Activated T-helper 2 cell treated with anti-CD3 and anti-CD28 coated beads, Interferon-gamma antibody, Interleukin-2, Interleukin-4, amounts not matched to agents 10 μg/mL and 5 μg/mL and 100 μg/mL, durations not matched to agents 14 hours and 24 hours and 36 hours (primary cell): ENCODE measurements at places on chromosomes 12 and 14. TPM values are rescaled to one million over a fixed set of nuclear protein-coding genes. Genes with fewer than 3 reads are reported as not detected.

The DDX51 gene
- 36.7 and 37.6 TPM in 2 replicates for total RNA-seq

DNA sequence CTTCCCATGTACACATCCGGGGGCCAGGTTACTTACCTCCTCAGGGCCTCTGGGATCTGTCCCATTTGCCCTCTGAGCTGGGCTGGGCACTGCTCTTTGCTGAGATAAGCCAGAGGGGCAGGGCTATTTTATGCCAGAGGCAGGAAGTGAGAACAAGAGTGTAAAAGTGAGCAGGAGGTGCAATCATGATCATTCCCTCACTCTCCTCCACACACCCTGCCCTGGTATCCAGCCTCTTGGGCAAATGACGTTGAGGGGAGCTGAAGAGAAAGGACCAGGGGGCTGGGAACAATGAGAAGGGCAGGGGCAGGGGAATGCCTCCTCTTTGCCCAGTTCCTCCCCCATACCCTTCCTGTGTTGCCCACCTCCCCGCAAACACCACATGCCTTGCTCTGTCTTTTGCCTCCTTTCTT is 4.2 kb downstream of the LPAR5 start:
- no peak for DNase-seq
- H3K27ac ChIP-seq, result peak overlapping the region; percentile 94
- H3K36me3 ChIP-seq, result no peaks in the 10 kb centered on the region
- H3K4me1 ChIP-seq, result peaks cover 56% of the 10 kb centered on the region
- H3K27me3 ChIP-seq, result no peaks in the 10 kb centered on the region
- peak overlapping the region; percentile 69 for H3K4me3 ChIP-seq

DNA sequence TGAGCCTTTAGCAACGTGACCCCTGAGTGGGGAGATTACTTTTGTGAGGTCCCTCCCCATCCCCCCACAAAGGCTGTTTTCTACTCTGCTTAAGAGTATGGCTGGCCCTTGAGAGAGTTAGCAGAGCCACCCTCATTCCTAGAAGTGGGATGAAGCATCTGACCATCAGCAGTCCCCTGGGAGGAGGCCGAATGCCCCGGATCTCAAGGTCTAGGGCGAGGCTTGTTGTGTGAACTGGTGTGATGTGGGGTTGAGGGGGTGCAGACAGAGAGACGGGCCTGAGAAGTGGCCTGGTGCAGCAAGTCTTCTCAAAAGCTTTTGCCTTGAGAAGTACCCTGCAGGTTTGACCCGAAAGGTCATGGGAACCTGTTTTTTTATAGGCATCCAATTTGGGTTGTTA is 153.0 kb upstream of the FKBP4 start:
- peaks cover 12% of the 10 kb centered on the region for H3K4me1 ChIP-seq
- no peak overlapping the region for H3K4me3 ChIP-seq
- H3K27ac ChIP-seq, result no peak overlapping the region
- H3K27me3 ChIP-seq, result peaks cover 31% of the 10 kb centered on the region

- no peak overlapping the region for H3K27ac ChIP-seq
- H3K36me3 ChIP-seq, result no peaks in the 10 kb centered on the region
- DNase-seq, result no peak
- H3K4me1 ChIP-seq, result no peaks in the 10 kb centered on the region
- H3K4me3 ChIP-seq, result no peak overlapping the region
- peaks cover 12% of the 10 kb centered on the region for H3K27me3 ChIP-seq
These were observed 14.2 kb upstream of the DLK1 start for GRCh38 chr14:100712490-100712889.

The BATF gene
- 152 and 154 TPM in 2 replicates for total RNA-seq

The CRIP2 gene
- 0.16 and 0.55 TPM in 2 replicates for total RNA-seq

The PAWR gene
- total RNA-seq, result 2.8 and 4.1 TPM in 2 replicates
